Left ventricle myocardium inferior (tissue), 1 donor: ENCODE measurements at places on chromosomes 2 and 18. TPM values are rescaled to one million over a fixed set of nuclear protein-coding genes. Genes with fewer than 3 reads are reported as not detected.

GRCh38 chr18:5395860-5396448, 100.4 kb upstream of the ZBTB14 start:
- DNase-seq = no peak

The CKAP2L gene
- total RNA-seq = 0.38 TPM

DNA sequence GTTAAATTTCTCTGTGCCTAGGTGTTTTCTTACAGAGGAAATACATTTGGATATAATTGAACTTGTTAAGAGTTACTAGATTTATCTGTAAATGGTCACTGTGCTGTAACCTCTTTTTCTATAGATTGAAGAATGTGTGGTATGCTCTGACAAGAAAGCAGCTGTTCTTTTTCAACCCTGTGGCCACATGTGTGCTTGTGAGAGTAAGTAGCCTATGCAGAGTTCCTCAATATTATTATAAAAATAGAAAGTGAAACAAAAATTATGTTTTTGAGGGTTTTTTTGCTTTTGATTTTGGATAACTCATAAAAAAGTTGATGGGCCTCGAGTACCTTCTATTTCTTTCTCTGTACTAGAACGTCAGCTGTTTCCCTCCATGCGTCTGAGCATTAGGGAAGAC, 112.4 kb downstream of the MIB1 start:
- no peak for DNase-seq

DNA sequence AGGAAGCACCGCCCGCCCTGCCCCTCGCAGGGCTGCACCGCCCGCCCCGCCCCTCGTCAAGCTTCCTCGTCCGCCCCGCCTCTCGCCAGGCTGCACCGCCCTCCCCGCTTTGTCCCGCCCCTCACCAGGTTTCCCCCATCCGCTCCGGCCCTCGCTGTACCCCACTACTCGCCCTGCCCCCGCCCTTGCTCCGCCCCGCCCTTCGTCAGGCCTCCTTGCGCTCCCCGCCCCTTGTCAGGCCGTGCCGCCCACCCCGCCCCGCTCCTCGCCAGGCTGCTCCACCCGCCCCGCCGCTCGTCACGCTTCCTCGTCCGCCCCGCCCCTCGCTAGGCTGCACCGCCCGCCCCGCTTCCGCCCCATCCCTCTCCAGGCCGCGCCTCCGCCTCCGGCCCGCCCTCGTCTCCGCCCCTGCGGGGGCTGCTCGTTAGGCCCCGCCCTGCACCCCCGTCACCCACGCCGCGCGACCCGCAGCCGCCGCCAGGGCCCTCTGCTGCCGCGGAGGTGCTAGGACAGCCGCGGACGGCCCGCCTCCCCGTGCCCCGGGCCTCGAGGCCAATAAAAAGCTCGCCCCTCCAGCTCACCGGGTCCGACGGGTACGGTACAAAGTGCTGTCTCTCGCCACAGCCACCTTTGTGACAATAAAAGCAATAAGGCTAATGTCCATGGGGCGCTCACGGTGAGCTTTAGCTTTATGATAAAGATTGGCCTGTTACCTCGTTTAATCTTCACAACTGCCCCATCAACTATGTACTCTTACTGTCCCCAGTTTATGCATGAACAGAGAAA, 602 bp upstream of the DNPEP start:
- peak; percentile 99 for DNase-seq

DNA sequence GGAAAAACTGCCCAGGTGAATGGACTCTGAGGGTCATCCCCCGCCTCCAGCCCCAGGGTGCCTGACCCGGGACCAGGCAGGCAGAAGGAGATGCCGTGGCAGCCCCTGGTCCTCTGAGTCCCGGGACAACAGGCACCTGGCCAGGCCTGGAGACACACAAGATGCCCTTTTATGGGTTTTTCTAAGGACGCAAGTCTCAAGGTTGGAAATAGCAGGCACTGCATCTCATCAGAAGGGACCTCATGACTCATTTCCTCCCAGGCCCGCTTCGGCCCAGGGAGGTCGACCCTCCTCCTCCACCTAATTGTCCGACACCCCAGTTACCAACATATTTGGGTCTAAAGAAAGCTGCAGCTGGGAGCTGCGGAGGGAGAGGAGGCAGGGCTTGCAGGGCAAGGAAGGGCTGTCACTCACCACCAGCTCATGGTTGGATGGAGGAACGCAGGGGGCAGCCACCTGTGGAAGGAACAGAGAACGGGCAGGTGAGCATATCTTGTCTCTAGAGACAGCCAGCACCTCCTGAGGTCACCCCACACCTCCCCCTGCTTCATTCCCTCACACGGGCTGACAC, 82.9 kb downstream of the TNS1 start:
- DNase-seq = peak; percentile 36

DNA sequence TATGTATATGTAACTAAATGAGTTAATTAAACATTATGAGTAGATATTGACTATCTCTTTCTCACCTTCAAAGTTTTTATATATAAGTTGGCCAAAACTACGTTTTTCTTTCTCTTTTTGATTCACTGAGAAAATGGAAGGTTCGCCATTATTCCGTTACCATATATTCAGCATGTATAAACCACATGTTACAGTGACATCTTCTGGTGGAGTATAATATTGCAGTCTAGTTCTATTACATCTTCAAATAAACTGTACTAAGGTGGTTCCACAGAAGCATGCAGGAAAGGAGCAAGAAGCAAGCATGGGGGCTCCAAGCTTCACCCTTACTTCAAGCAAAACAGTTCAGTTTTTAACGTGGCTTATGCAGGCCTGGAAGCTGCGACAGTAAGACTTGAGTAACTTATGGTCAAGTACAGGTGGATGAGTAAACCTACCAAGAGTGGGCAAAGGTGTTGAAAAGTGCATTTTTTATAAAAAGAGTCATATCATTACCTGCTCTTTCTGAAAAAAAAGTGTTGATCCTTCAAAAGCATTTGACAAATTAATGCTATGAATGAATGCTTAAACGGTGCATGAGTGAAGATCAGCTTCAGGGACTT, 129.8 kb upstream of the RAB6C start:
- DNase-seq = no peak
